ENCODE measurements at places on chromosomes 7 and 10.

- peak; percentile 96 for DNase-seq
Measured at GRCh38 chr10:101829561-101830315, 11.5 kb upstream of the OGA start.

DNA sequence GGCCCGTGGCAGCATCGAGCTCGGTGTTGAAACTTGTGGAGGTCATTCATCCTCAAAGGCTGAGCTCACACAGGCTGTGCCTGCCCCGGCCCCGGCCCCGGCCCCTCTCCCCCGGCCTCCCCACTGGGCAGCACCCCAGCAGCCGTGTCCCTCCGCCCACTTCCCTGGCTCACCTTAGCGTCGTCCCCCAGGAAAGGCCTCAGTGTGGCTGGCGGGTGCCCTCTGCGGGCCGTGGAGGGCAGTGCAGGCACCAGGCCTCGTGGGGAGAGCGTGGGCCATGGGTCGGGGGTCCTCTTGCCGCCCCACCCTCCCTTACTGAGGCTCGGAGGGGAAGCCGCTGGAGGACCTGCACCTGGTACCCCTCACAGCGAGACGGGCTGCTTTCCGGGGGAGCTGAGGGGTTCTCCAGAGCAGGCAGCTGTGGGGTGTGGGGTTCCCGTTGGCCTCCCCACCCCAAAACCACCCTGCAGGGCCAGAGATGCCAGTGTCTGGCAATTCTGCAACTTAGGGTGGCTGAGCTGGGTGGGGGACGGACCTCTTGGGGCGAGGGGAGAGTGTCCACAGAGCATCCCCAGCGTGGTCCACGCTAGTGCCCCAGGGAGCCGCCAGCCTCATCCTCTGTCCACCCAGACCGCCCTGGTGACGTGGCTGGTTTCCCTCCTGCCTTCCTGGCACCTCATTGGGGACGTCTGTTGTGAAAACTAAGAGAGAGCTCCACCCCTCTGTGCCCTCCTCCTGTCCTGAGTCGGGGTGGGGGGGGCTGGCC is 44.2 kb upstream of the DPYSL4 start:
- peak; percentile 77 for DNase-seq

- no peak for DNase-seq
Measured at GRCh38 chr10:224571-224970, 89.3 kb downstream of the ZMYND11 start.

GRCh38 chr10:70776455-70777005 is 8.6 kb downstream of the TBATA start:
- no peak for DNase-seq

GRCh38 chr10:77219046-77219445 is 418.6 kb downstream of the KCNMA1 start:
- no peak for DNase-seq

DNA sequence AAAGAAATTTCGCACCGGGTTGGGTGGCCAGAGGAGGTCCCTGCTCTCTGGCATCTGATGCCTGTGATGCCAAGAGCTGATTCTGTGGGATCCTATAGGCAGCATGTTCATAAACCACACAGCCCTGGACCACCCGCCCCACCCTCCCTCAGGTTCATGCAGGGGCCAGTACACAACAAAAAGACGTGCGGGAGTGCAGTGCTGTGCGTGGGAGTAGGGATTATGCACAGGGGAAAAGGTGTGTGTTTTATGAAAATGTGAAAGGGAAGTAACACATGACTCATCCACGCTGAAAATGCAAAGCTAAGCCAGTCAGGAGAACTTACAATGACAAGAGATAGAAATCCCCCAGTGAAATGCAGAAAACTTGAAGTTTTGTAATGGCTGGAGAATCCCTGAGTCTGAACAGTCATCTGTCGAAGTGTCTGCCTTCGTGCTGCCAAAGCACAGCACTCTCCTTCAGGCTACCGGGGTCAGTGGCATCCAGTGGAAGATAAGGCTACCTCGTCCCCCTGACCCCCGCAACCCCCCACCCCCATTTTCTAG is 1.1 kb downstream of the KIAA1217 start:
- DNase-seq, result peak; percentile 29

GRCh38 chr10:31075434-31075833 is 43.8 kb upstream of the ZNF438 start:
- no peak for DNase-seq

DNA sequence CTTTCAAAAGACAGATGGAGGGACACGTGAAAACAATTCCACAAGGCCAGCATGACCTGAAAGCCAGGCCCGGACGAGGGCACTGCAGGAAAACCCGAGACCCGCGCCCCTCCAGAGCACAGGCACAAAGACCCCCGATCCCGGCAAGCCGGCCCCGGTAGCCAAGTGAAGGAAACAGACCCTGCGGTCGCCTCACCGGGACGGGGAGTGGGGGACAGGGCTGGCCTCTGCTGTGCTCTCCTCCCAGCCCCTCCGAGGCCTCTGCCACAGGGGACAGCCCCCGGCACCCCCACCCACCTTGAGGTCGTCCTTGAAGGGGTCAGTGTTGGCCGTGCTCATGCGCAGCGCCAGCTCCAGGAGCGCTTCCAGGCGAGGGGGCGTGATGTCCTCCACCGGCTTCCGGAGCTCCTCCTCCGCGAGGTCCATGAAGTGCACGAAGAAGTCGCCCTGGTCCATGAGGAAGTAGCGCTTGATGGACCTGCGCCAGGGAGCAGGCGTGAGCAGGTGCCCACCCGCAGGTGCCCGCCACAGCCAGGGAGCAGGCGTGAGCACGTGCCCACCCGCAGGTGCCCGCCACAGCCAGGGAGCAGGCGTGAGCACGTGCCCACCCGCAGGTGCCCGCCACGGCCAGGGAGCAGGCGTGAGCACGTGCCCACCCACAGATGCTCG is 11.3 kb upstream of the ADAM8 start:
- no peak for DNase-seq

GRCh38 chr7:30556840-30557239 is 37.8 kb upstream of the GARS1 start:
- DNase-seq, result no peak

DNA sequence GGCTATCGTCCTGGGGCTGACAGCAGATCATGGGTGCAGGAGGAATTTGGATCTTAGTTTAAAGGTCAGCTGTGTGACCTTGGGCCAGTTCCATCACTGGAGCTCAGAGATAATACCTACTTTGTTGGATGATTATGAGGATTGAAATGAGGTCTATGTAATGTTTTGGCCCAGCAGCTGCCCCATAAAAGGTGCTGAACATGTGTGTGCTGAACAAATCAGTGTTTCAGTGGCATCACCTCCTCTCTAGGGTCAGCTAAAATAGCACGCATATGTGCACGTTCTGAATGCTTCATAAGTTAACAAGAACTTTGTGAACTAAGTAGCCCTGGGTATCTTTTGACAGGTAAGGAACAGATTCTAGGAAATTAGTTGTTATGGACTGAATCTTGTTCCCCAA is 84.8 kb upstream of the LRRC18 start:
- no peak for DNase-seq

DNA sequence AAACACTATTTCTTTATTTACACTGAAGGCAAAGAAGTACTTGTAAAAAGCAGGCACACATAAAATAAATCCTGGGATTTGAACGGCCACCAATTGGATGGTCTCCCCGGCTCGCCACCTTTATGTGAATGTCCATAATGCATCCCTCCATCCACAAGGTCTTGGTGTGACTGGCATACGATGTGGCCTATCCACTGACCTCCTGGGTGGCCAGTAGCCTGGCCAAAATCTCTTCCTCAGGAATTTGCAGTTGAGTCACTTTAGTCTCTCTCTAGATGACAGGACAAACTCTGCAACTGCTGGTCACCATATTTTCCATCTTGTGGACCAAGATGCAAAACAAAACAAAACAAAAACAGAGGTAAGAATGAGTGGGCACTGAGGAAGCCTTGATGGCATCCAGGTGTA is 39.1 kb downstream of the CDK1 start:
- DNase-seq, result no peak

- DNase-seq, result no peak
Measured at GRCh38 chr10:74011770-74012169, 13.9 kb downstream of the VCL start.

DNA sequence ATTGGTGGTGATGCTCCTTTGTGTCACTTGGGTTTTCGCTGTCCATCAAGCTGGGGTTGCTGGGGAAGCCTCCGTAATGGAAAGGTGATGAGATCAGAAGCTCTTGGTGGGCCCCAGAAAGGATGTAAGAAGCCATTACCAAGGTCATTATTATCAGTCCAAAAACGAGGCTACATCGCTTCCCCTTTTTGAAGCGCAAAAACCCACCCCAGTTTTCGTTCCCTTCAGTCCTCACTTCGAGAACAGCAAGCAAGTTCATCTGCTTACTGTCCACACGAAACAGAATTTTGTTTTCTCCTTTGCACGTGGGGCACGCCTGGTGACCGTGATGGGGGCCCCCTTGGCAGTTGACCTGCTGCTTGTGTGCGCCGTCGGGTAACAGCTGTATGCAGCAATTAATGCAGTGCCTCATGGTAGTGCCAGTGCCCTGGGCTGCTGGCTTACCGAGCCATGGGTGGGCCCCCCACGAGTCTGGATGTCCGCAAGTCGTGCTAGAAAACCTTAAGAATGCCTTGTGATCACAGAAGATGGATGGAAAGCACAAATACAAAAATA is 47.5 kb downstream of the CHST15 start:
- no peak for DNase-seq

DNA sequence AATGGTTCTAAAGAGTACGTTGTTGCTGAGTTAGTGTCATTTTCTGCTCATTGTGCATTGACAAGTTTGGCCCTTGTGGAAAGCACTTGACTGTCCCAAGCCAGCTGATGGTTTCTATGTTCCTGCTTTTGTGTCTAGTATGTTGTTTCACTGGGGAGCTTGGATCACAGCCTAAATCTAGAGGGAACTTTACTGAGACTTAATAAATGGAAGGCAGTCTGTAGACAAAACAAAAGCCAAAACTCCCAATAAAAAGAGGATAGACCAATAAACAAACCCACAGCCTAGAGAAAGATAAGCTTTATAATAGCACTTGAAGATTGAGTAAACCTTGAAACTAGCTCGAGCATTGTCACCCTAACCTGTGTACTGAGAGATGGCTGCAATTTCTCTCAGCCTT is 196.8 kb downstream of the ADRA2A start:
- DNase-seq, result no peak

- no peak for DNase-seq
Measured at GRCh38 chr7:87091487-87092066, 32.1 kb upstream of the ELAPOR2 start.

GRCh38 chr10:17802976-17803375 is 6.2 kb upstream of the MRC1 start:
- no peak for DNase-seq

DNA sequence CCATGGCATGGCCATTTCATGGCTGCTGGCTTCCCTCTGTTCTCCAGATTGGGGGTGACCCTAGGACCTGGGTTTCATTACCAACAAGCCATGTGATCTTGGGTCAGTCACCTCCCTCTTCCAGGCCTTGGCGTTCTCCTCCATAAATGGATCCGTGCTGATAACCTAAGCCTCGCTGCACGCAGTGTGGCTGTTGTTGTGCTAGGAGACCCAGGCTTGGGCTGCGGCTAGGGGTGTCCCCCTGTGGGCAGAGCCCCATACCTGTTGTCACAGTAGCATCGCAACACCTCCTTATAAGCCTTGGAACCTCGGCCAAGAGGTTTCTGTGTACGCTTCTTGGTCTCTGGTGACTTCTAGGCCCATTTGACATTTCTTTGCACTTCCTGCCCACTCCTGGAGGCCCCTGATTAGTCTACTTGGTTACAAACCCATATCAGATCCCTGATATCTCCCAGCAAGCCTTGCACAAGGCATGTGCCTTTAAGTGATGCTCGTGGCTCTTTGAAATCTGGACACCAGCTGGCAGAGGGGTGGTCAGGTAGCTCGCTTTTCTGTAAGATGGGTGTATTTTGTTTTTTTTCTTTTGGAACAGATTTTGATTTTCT is 23.6 kb downstream of the ZMIZ1 start:
- DNase-seq, result no peak

GRCh38 chr10:61135276-61135721 is 191.3 kb upstream of the RHOBTB1 start:
- no peak for DNase-seq

DNA sequence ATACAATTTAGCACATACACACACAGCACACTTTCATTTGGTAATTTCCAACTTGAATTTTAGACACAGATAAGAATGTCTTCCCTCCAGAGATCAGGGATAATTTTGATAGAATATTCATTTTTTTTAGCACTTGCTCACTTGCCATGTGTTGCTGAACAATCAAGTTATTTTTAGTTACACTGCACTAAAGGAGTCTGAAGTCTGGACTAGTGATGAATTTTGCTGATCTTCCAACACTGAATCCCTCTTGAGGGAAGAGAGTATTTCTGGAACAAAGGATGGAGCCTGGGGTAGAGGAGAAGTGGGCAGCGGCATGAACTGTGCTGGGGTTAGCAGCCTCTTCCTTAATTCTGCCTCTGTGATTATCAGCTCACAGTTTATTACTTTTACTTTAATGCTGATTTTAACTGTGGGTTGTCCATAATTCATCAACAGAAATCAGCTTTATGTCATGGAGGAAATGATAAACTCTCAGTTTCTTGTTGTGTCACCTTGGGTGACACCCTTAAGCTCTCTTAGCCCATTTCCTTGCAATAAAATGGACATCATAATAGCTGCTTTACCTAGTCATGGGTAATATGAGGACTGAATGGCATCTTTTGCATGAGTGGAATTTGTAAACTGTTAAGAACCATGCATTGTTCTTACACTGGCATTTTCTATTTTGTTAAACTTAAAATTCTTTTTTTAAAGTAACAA is 32.1 kb downstream of the SGPL1 start:
- DNase-seq, result no peak

DNA sequence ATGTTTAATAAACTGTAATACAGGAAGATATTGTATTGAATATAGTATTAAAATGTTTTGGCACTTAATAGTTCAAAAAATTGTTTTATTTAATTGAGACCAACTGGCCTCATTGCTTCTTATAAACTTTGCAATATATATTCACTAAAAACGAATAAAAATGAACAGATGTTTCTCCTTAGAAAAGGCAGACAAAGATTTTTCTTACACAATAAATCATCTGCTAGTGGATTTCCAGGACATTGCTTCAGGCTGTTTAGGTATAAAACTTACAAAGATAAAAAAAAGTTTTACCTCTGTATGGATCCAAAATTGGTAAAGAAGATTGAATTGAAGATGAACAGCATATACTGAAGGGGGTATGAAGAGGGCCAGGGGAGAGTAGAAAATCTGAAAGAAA is 143.6 kb downstream of the AGMO start:
- no peak for DNase-seq

GRCh38 chr7:75867390-75867717 is 11.5 kb upstream of the RHBDD2 start:
- DNase-seq, result no peak

DNA sequence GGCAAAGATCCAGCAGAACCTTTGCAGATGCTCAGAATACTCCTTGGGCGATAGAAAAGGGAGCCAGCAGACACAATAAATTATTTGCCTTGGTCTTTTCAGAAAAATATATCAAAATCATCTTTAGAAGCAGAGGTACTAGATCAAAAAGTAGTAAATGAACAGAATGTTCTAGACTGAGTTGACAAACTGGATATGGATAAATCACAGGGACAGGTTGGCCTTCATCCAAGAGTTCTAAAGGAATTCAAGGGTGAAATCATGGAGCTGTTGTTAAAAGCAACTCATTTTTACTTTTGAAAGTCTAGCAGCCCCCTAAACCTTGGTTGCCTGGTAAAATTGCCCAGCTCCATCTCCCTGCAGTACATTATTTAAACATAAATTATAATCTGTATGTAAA is 99.1 kb downstream of the PLCE1 start:
- DNase-seq, result no peak
